ENCODE measurements at places on chromosomes 6 and 20. TPM values are rescaled to one million over a fixed set of nuclear protein-coding genes. Genes with fewer than 3 reads are reported as not detected.

Gene CLPSL1
- total RNA-seq: not detected

Gene SLC35F1
- not detected for total RNA-seq

Gene RSPH9
- 0.85 TPM for total RNA-seq

Gene WFDC2
- total RNA-seq: not detected

Gene HLA-DQB1
- not detected for total RNA-seq

Gene ULBP1
- total RNA-seq: under 0.01 TPM

Gene PNLDC1
- 0.19 TPM for total RNA-seq

Measured in regular cardiac myocyte (primary cell).